ENCODE measurements at places on chromosomes 12 and 14. TPM values are rescaled to one million over a fixed set of nuclear protein-coding genes. Genes with fewer than 3 reads are reported as not detected.

GRCh38 chr12:131261906-131262305 is 308.2 kb downstream of the ADGRD1 start:
- DNase-seq = no peak

The ACADS gene
- 11.8 TPM for total RNA-seq

GRCh38 chr12:65878540-65878939 is 54.3 kb downstream of the HMGA2 start:
- DNase-seq = no peak

The KLRG1 gene
- total RNA-seq = 8.0 TPM

The SLC17A8 gene
- 1.2 TPM for total RNA-seq

- peak; percentile 51 for DNase-seq
These were observed 9.0 kb upstream of the OR6J1 start for GRCh38 chr14:22653012-22653621.

The CELA1 gene
- total RNA-seq = not detected

DNA sequence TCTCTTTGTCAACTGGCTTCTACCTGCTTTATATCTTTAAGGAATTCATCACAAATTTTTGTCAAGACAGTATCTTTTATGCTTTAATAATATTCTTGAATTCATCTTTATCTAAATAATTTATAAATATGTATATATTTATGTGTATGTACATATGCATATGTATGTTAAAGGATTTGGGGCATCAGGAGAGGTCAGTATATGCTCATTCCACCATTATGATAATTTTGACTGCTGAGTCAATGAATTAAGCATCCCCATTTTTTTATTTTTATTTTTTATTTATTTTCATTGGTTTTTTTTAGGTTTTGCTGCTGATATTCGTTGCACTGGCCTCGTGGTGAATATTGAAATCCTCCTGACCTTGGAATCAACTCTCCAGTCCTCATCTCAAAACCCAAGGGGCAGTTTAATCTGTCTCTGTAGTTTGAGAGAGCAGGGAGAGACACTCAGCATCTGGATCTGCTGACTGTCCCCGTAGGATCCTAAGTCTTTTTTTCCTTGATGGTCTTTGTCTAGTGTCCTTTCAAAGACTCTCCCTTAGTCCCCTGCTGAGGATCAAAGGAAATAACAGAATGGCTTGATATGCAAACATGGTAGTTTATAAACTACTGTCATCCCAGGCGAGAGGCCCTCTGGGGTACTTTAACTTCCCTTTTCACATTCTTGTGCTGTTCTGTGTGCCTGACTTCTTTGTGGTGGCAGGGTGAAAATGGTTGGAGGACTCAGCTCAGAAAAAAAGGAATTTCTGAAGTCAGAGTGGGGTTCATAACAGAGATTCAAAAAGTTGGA is 218.7 kb downstream of the DIO2 start:
- no peak for DNase-seq

- no peak for DNase-seq
These were observed 22.6 kb downstream of the GPHN start for GRCh38 chr14:66530526-66530925.

GRCh38 chr12:121927813-121928212 is 9.4 kb downstream of the CFAP251 start:
- no peak for DNase-seq

DNA sequence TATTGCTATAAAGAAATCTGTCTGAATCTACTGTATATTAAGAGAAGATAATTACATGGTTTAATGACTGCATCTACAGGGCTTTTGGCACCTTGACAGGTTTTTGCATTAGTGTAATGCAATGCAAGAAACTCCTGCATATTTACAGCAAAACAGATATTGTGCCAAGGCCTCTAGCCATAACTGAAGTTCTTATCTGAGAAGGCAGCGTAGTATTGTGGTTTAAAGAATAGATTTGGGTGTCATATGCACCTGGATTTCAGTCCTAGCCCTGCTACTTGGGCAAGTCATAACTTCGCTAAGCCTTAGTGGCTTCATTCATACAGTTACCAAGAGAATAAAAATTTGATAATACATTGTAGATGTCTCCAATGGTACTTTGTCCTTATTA is 350.1 kb downstream of the CCDC91 start:
- no peak for DNase-seq

The BDKRB1 gene
- not detected for total RNA-seq

DNA sequence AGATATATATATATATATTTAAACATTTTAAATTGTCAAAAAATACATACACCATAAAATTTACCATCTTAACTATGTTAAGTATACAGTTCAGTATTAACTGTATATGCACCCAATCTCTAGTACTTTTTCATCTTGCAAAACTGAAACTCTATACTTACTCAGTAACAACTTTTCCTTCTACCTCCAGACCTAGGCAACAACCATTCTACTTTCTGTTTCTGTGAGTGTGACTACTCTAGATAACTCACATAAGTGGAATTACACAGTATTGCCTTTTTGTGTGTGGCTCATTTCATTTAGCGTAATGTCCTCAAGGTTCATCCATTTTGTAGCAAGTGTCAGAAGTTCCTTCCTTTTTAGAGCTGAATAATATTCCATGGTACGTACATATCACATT is 8.2 kb downstream of the FAM234B start:
- DNase-seq = no peak

DNA sequence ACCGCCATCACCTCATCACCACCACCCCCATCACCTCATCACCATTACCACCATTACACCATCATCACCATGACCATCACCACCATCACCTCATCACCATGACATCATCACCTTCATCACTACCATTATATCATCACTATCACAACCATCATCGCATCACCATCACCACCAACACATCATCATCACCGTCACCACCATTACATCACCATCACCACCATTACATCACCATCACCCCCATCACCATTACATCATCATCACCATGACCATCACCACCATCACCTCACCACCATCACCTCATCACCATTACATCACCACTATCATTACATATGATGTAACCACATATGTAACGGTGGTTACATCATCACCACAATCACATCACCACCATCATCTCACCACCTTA is 132.3 kb downstream of the RIMBP2 start:
- DNase-seq = no peak

DNA sequence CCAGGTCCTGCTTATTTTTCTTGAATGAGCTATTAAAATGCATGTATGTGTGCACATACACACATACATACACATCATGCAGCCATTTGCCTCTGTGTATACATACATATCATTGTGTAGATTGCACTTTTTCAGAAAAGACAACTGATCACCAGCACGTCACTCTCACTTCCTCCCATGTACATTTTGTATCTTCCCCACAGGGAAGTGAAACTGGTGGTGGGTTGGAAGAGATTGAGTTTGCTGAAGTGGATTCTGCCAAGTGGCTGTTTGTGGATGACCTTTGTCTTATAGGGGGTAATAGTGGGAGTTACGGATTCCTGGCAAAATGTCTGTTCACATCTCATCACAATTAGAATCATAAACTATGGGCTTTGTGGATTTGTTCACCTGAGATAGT is 448.6 kb downstream of the RAD51B start:
- DNase-seq = no peak

The NRDE2 gene
- total RNA-seq = 36.7 TPM

- DNase-seq = no peak
These were observed 4.4 kb downstream of the MNAT1 start for GRCh38 chr14:60738843-60739508.

DNA sequence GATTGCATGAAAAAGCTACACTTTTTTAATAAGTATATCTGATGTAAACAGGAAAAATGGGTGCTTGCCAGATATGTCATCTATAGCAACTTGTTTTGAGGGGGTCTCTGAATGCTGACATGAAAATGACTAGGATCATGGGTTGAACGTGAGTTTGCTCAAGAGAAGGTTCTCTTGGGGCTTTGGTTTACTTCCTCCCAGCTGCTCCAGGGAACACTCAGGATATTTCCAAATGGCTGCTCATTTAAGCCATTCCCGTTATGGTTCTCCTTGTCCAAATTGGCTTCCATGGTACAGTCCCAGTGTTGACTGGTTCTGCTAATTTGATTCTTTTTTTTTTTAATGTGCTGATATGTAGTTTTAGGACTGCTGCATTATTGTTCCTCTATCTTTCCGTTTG is 118.3 kb downstream of the ETV6 start:
- no peak for DNase-seq

DNA sequence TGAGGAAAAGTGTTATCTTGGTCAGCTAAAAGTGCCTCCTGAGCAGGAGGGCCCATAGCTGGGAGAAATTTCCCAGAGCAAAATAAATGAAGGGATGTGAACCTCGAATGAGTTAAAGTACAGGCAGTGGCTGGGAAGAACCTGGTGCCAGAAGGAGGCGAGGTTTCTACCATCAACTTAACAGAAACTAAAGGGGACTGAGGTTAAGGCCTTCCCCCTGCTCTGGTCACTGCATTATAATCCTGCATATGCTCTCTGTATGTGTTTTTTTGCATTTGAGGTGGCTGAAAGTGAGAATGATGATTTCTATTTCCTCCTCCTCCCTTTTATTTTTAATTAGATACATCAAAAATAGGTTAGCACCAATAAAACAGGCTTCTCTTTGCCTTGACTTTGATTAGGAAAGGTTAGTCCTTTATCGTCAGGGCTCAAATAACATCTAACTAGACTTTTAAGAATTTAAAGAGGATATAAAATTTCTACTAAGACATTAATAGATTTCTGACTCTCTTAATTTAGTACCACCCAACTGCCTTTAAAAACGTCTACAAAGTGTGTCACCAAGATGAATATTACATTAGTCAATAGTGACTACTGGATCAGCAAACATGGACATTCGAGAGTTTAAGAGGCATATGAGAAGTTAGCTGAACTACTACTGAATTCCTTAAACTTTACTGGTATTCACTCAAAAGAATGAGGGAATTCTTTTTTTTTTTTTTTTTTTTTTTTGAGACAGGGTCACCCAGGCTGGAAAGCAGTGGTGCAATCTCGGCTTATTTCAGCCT is 49.2 kb downstream of the GALNT4 start:
- no peak for DNase-seq

GRCh38 chr12:76202621-76203020 is 118.1 kb upstream of the NAP1L1 start:
- no peak for DNase-seq

The RDH16 gene
- total RNA-seq = 0.98 TPM

GRCh38 chr12:89138048-89138852 is 214.1 kb downstream of the DUSP6 start:
- no peak for DNase-seq

GRCh38 chr14:58733451-58734208 is 95.9 kb downstream of the DACT1 start:
- DNase-seq = no peak

DNA sequence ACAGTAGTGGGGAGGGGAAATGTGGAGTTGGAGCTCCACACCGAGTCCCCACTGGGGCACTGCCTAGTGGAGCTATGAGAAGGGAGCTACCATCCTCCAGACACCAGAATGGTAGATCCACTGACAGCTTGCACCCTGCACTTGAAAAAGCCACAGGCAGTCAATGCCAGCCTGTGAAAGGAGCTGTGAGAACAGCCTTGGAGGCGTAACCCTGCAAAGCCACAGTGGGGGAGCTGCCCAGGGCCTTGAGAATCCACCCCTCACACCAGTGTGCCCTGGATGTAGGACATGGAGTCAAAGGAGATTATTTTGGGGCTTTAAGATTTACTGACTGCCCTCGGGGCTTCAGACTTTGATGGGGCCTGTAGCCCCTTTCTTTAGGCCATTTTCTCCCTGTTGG is 12.5 kb downstream of the CTSG start:
- no peak for DNase-seq

GRCh38 chr12:38956337-38956736 is 50.9 kb upstream of the CPNE8 start:
- no peak for DNase-seq

DNA sequence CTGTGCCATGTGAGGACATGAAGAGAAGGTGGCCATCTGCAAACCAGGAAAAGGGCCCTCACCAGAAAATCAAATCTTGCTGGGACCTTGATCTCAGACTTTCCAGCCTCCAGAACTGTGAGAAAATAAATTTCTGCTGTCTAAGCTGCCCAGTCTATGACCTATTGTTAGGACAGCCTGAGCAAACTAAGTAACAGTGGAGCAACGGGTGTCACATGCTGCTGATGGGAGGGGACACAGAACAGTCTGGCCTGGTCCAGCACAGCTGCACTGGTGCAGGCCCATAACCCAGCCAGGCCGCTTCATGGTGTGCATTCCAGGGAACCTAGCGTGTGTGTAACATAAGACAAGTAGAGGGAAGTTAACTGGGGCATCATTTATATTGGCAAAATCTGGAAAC is 42.1 kb downstream of the GRIP1 start:
- no peak for DNase-seq

- peak; percentile 27 for DNase-seq
These were observed 498.4 kb downstream of the RMST start for GRCh38 chr12:97960741-97961608.

The CLEC7A gene
- not detected for total RNA-seq

The OR4K14 gene
- not detected for total RNA-seq

- DNase-seq = no peak
These were observed 128.8 kb downstream of the PAPOLA start for GRCh38 chr14:96631030-96631429.

The DHRS2 gene
- total RNA-seq = 0.89 TPM

DNA sequence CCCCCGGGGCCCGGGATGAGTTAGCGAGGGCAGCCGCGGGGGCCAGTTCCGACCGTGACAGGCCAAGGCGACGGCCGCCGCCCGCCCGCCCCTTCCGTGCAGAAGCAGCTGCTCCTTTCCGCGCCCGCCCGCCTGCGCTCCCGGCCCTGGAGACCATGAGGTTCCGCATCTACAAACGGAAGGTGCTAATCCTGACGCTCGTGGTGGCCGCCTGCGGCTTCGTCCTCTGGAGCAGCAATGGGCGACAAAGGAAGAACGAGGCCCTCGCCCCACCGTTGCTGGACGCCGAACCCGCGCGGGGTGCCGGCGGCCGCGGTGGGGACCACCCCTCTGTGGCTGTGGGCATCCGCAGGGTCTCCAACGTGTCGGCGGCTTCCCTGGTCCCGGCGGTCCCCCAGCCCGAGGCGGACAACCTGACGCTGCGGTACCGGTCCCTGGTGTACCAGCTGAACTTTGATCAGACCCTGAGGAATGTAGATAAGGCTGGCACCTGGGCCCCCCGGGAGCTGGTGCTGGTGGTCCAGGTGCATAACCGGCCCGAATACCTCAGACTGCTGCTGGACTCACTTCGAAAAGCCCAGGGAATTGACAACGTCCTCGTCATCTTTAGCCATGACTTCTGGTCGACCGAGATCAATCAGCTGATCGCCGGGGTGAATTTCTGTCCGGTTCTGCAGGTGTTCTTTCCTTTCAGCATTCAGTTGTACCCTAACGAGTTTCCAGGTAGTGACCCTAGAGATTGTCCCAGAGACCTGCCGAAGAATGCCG is 699 bp downstream of the MGAT2 start:
- DNase-seq = peak; percentile 39

- no peak for DNase-seq
These were observed 271.6 kb upstream of the ATP2B1 start for GRCh38 chr12:89980236-89980635.

DNA sequence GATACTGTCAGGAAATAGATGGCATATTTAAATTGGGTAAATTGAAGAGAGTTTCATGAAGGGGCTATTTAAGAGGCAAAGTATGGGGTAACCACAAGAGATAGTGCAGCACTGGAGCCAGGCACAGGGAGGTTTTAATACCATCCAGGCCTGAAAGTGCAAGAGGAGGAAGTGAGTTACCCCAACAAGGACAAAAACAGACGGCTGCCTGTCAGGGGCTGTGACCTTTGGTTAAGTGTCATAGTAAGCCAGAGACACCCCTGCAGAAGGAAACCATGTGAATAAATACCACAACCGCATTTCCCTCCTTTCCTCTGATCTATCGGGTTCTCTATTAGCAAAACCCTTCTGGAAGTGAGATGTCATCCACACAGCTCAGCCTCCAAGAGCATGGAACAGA is 122.0 kb upstream of the DHRS4 start:
- no peak for DNase-seq

The FGF6 gene
- total RNA-seq = not detected

Data from progenitor cell of endocrine pancreas (in vitro differentiated cells).